ENCODE measurements at places on chromosomes 7 and 10.

- peak; percentile 26 for DNase-seq
These were observed 165.3 kb downstream of the WNT2 start for GRCh38 chr7:117157241-117158209.

- no peak for DNase-seq
These were observed 68.1 kb downstream of the CUZD1 start for GRCh38 chr10:122777515-122778059.

- DNase-seq, result no peak
These were observed 178.8 kb upstream of the BMPER start for GRCh38 chr7:33726582-33726981.

GRCh38 chr7:45865594-45866410 is 7.1 kb downstream of the CCDC201 start:
- no peak for DNase-seq

GRCh38 chr7:130845581-130846085 is 111.6 kb upstream of the KLF14 start:
- DNase-seq, result no peak

DNA sequence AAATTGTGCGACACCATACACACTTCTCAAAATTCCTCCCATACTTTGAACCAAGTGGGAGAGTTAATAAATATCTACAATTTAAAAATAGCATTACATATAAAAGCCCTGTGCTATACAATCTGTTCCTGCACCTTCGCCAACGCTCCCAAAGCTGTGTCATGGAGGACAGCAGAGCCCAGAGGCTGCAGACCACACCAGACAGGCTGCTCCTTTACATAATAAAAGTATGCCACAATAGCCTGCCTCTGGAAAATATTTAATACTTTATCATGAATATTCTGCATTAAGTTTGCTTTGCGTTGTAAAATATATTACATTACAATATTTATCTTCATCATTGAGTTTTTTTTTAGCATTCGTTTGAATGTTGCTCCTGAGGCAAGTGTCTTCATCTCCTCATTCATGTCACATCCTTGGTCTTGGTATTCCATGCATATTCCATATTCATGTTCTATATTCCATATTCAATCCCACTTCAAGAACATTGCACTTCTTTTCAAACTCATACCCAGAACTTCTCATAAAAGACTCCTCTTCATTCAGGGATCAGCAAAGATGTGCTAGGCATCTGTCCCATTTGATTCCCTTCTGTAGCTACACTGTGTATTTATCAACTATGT is 663.9 kb downstream of the POM121L12 start:
- no peak for DNase-seq

DNA sequence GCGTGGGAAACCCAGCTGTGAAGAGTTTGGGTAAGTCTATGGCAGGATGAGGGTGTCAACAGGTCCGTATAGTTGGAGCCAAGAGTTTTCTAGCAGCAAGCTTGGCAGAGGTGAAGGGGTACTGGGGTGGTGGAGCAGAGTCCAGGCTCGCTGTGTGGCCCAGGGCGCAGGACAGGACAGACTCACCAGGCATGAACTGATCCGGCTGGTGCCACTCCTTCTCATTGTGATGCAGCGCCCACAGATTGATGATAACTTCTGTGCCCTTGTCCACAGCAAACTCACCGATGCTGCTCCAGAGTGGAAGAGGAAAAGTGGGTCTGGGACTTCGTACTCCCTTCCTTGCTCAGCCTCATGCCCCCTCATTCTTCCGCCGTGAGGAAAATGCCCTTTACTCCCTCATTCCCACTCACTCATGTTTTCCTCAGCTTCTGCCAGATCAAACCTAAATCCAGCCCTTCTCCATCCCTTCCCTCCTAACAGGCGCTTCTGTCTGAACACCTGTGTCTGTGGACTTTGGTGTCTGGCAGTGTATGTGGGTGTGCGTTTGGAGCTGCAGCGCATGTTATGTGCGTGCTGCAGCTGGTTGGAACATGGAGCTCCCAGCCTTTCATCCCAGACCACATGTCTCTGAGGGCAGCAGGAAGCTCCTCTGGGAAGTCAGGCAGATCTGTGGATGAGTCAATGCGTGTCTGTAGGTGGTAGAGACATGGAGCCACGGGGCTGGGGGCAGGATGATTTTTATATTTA is 5.7 kb downstream of the CYP17A1 start:
- no peak for DNase-seq

DNA sequence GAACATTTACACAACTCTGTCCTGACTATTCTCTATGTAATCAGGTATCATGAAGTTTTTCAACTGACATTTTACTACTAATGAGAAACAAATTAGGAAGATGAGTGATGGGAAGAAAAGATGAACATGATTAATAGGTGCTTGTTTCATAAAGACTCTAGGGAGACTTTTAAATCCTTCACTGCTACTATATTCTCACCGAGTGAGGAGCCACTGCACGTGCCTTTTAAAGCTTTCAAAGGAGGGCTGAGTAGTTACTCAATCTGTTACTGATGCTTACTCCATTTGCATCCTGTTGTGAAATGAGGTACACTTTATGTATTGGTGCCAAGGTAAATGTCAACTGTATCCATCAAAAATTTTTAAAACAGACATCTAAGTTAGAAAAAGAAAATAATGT is 1.3 kb upstream of the COMMD3 start:
- no peak for DNase-seq

- no peak for DNase-seq
These were observed 103.5 kb downstream of the AGMO start for GRCh38 chr7:15457990-15458955.

GRCh38 chr7:43931346-43931745 is 5.1 kb downstream of the UBE2D4 start:
- DNase-seq, result no peak

- DNase-seq, result peak; percentile 33
These were observed 36.9 kb downstream of the WASL start for GRCh38 chr7:123711832-123712293.

DNA sequence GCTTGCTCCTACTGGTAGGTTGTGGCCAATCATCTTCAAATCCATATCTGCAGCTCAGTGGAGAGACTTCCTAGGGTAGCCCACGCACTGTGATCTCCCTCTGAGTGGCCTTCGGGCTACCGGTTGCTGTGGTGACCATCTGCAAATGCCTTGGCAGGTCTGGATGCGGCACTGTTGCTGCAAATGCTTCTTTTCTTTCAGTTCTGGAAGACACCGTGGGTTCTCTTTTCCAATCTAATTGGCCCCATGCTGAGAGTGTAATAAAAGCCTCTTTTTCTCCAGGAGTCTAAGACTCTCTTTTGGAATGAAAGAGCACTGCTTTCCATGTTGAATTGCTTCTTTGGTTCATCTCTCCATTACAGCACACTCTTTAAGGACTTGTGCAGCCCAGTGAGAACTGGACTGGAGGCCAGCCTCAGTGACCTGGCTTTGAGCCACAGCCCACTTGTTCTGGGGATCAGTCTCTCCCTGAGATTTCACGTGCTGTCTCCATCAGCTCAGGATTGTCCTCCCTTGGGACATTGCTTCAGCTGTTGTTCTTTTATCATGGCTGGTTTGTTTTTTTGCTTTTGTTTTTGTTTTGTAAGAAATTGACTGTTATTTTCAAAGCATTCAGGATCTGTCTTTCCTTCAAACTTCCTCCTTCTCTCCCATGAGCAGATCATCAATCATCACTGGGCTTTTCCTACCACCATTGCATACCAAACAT is 286.6 kb downstream of the BMPER start:
- DNase-seq, result no peak

GRCh38 chr7:77310982-77311381 is 105.2 kb downstream of the GSAP start:
- no peak for DNase-seq

- no peak for DNase-seq
These were observed 707.5 kb upstream of the FZD8 start for GRCh38 chr10:36349445-36350078.

DNA sequence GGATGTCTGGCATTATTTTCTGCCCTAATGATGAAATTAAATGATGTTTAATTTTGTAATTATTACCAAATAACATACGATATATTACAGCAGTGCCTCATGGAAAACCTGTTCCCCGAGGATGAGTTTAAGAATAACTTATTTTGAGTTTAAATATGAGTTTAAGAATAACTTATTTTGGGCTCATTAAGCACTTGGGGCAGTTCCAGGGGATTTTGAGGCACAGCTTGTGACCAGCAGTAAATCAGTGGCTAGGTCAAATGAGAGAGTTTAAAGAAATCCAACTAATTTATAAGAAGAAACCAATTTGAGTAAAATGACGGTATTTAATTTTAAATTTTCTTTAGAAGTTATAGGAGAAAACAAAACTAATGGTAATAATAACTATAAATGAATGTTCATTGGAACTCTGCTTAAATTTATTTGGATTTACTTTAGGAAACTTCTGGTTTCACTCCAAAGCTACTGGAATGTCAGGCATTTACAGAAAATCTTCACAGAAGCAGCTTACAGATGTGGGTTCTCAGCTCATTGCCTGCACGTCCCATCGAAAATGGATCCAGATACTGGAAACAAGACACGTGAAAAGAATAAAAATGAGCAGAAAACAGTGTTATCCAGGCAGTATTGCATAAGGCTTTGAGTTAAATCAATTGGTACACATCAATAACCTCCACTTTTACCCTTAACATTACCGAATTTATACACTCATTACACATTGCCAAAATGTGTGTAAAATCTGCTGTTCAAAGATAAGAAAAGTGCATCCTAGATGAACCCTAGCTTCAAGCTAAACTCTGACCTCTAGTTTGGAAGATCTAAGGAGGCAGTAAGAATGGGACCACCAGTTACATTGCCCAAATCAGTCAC is 784.5 kb upstream of the IGFBP3 start:
- DNase-seq, result no peak

GRCh38 chr10:101575580-101576210 is 12.4 kb downstream of the POLL start:
- no peak for DNase-seq

DNA sequence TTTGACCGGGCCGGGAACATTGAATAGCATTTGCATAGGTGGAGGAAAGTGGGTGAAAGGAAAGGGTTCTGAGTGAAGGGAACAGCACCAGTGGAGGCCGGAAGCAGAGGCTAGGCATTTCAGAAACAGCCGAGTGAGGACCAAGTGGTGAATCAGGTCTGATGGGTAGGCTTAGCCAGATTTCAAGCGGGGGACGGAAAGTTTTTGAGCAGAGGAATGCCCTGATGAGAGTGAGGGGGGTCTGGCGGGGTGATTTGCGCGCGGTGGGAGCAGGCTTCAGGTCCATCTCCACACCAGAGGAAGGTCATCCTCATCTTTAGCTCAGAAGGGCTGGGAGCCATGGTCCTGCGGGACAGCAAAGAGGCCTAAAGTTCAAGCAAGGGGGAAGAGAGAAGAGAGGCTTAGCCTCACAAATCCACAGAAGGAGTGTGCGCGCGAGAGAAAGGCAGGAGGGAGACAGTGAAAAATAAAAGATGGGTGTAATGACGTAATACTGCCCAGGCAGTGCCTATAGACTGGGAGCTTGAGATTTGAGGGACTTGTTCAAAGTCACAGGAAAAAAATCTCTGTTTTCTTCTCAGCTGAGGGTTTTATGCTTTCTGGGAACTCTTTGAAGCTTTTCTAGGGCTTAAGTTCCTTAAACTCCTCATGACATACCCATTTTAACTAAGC is 1.0 kb upstream of the DENND2A start:
- DNase-seq, result peak; percentile 34

GRCh38 chr7:106285855-106286492 is 1.2 kb upstream of the NAMPT start:
- peak; percentile 42 for DNase-seq

DNA sequence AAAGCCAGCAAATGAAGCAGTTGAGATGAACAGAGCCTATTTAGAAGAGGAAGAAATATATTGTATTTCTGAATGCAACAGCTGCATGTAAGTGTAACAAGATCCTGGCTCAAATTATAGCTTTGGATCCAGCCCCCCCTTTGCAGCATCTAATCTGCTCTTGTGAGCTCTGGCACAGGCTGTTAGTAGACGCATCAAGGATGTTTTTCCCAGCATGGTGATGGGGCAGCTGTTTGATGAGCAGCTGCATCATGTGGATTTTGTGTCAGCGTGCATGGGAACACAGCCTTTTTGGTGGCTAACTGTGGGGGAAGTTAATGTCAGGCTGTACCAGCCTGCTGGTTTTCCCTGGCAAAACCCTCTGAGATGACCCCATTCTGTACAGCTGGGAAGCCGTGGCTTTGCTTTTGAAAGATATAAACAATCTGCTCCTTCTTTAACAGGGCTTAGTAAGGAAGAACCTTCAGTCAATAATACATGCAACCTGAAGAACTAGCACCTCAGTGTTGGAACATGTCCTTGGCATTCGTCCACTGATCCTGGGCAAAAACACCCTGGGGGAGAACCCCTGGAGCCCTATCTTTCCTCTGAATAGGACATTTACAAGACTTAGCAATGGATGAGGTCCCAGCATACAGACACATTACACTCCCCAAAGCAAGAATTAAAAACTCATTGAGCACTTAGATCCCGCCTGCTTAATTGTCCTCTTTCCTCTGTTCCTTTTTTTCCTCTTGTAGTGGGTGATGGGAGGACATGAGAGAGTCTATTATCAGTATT is 70.6 kb downstream of the NPS start:
- no peak for DNase-seq

GRCh38 chr7:91162436-91162835 is 101.8 kb upstream of the FZD1 start:
- peak; percentile 51 for DNase-seq

Data from suppressor macrophage (primary cell).